ENCODE measurements at places on chromosomes 1 and 21.
A peak's percentile ranks its signal among the peaks of the same experiment; 100 is the strongest.

DNA sequence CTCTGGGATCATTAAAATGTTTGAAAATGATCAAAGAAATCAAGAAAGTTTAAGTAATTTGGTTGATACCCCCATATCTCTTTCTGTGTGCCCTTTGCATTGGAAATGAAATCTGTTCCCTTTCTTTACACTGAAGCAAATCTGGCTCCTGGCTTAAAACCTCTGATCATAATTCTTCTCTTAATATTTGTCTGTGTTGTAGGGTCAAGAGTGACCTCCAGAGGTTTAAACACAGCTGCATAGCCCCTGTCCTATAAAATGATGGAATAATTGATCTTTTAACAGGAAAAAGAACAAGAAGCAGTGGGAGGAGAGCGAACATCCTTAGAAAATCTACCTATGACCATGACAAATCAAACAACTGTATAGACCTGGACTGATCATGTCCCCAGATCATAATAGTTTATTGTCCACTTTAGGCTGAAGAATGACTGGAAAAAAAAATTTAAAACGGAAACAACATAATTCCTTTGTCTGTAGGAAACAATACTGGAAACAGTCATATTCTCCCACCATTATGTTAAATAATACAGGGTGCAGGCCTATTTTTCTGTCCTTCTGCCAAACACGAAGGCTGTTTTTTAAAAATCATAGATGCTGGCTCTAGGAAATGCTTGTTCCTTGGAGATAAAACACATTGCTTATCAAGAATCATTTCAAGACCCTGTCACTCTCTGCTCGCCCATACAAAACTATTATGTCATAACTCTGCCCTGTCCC lies 184.3 kb downstream of the NEGR1 start:
- no peak for DNase-seq

- DNase-seq = peak; percentile 98
Observed at GRCh38 chr1:204828352-204828850, 42.3 kb upstream of the NFASC start.

DNA sequence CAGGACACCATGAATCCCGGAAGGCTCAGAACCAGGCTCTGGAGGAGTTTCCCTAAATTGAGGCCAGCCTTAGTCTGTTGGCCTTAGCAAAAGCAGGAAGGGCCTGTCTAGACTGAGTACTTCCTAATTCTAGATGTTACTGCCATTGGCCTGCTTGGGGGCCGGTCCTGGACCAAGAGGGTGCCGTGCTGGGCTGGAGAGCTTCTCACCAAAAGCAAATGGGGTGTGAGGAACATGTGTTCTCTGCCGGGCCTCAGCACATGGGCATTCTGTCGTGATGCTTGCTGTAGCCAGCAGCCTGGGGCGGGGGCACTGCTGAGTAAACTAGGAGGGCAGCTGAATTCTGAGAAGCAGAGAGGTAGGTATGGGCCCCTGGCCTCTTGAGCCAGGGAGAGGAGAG lies 35.7 kb upstream of the MAN1C1 start:
- no peak for DNase-seq

DNA sequence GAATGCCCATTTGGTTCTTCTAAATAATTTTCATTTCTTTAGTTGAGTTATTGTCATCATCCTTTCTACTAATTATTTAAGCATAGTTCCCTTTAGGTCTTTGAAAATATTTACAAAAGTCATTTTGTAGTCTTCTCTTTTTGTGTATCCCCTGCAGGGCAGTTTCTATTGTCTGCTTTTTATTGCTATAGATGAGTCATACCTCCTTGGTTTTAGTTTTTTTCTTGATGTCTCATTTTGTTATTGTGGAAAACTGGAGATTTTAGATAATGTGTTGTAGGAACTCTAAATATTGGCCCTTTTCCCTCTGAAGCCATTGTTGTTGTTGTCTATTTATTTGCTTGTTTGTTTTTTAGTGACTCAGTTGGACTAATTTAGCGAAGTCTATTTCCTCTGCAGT lies 387.9 kb downstream of the NUF2 start:
- DNase-seq = no peak

DNA sequence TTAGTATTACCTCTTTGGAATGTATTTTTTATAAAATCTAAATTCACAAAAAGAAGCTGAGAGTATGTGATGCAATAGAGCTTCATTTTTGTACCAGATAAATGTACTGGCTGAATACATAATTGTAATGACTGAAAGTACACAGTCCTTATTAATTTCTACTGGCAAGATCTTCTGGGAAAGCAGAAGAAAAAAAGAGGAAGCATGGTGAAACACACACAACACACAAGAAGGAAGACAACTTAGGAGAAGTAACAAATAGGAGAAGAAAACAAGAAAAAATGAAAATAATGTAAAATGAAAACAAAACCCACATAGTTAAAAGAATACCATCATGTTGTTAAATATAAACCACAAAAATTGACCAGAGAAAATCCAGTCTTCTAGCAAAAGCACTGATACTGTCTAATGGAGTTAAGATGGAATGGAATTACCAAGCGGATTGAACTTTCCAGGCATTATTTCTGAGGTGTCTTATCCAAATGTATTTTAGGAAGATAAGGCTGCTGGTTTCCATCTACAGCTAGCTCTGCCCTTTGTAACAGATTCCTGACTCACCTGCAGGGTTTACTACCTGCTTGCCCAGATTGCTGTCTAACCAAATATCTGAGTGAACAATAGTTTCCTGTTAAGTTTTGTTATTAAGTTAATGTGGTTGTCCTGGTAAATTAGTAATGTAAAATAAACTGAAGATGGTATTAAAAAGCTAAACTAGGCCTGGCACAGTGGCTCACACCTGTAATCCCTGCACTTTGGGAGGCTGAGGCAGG lies 4.5 kb upstream of the COP1 start:
- no peak for DNase-seq

- DNase-seq = peak; percentile 17
Observed at GRCh38 chr1:209335178-209335577, 248.3 kb upstream of the CAMK1G start.

GRCh38 chr1:151945725-151946722 lies 36.7 kb upstream of the THEM4 start:
- DNase-seq = peak; percentile 56

- DNase-seq = no peak
Observed at GRCh38 chr1:53400761-53401674, 58.2 kb upstream of the DMRTB1 start.

DNA sequence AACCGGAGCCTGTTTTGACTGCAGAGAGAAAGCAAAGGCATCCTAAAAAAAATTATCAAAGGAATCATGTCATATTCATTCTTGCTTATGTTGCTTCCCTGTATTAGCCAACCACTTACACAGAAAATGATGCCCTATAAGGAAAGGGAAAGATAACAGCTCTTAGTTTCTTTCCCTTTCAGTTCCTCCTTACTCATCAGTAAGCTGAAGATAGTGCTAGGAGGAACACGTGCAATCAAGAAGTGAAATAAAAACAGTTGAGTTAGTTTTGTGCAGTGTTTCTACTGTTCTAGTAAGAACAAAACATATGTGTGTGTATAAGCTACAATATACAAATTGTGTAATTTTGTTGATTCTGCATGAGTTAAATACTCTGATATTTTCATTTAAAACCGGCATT lies 45.3 kb upstream of the MTF2 start:
- no peak for DNase-seq

GRCh38 chr1:225603538-225604354 lies 49.2 kb downstream of the ENAH start:
- DNase-seq = no peak

DNA sequence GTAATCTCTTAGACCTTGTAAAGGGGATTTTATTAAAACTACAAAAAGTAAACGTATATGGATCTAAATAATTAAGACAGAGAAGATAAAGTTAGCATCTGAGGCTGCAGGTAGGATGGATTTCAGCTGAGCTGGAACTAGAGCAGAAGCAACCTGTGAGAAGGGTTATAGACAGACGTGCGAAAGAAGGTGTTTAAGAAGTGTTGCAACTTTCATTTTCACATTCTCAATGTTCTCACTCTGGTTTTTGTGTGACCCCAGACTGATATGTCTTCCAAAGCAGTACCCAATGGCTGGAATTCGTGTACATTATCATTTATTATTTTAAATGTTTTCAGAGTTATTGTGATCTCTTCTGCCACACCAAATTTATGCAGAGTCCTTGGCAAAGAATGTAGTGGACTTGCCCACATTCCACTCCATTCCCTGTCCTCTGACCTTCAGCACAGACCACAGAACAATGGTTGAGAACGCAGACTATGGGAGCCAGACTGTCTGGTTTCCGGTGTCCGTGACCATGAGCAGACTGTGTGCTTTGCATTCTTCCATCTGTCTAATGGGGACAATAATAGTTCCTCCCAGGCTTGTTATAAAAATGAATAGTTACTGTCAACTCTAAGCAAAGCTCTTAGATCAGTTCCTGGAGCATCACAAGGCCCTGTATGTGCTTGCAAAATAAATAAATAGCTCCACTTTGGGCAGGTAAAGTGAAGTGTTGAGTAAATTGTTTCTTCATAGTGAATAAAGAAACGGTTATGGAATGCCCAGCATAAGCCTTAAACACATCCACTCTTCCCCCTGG lies 140.6 kb upstream of the SAMSN1 start:
- DNase-seq = no peak

- DNase-seq = no peak
Observed at GRCh38 chr1:77762072-77762476, 2.4 kb upstream of the USP33 start.

- peak; percentile 100 for DNase-seq
Observed at GRCh38 chr1:208167261-208167869, 76.8 kb downstream of the PLXNA2 start.

GRCh38 chr1:179926850-179927205 lies 27.8 kb upstream of the CEP350 start:
- no peak for DNase-seq

DNA sequence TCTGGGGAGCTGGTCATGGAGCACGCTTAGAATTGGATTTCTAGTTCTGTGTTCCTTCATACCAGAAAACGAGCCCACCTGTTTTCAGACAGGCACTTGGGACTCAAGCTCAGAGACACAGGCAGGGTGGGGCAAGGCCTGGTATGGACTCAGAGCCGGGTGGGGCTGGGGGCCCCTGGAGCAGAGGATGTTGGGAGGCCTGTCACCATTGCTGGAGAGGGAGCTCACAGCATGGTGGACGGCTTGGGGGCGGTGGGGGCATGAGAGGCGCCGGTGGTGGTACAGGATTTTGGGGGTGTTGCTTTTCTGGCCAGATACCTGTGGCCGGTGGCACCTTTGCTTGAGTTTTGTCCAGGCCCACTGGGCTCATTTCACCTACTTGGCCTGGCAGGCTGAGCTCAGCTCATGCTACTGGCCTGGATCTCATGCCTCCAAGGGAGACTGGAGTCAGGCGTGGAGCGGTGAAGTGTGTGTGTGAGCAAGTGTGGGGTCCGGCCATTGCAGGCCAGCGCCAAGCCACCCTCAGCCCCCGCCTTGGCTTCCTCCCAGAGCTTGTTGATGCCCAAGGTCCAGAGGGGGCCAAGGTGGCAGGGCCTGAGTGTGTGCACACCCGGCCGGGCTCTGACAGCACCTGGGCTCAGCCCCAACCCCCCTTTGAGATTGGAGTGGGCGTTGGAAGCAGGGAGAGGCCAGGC lies 8.7 kb downstream of the SLX9 start:
- no peak for DNase-seq

DNA sequence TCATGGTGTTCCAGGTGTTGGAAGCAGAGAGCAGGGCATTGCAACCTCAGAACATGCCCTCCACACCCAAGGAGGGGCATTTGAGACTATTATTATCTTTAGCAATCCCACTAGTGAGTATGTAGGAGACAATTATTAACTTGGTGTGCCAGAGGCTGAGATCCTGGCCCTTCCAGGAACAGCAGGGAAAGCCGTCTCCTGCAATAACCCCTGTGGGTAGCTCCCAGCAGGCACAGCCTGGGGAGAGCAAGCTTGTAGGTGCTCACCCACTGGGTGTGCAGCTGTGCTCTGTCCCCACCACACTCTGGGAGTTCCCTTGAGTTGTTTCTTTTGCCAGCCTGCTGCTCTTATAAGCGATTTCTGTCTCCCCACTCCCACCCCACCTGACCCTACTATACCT lies 10.3 kb downstream of the CFAP107 start:
- no peak for DNase-seq

- DNase-seq = peak; percentile 90
Observed at GRCh38 chr1:22416555-22417454, 34.8 kb upstream of the ZBTB40 start.

GRCh38 chr1:210848474-210848873 lies 285.5 kb downstream of the KCNH1 start:
- no peak for DNase-seq

DNA sequence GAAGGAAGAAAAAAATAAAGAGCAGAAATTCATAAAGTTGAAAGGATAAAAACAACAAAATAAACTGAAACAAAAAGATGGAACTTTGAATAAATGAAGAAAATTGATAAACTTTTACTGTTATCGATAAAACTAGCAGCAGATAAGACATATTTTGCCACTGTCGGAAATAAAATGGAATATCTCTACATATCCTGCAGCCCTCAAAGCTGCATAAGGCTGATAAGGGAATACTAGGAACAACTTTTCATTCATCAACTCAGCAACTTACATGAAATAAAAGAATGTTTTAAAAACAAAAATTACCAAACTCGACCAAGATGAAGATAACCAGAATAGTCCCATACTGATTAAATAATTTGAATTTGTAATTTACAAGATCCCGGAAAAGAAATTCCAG lies 48.0 kb upstream of the GRIK1 start:
- no peak for DNase-seq

DNA sequence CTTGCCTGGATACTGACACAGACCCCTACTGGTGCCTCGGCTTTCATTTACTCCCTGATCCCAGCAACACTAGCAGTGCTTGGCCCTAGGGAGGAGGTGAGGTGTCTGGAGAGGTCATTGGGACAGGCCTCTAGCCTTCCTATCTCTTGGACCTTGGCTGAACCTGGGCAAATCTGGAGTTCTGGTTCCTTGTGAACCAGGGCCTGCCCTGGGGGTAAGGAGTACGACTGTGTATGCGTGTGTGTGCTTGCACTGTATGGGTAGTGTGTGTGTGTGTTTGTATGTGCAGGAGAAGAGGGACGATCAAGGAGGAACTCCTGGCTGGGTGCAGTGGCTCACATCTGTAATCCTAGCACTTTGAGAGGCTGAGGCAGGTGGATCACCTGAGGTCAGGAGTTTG lies 252.7 kb upstream of the CSF3R start:
- DNase-seq = no peak

- no peak for DNase-seq
Observed at GRCh38 chr1:29269382-29269781, 33.1 kb downstream of the PTPRU start.

- DNase-seq = no peak
Observed at GRCh38 chr1:226654046-226654667, 84.9 kb downstream of the ITPKB start.

Measured in NCI-H1417 (cell line).